Stimulated activated CD8-positive, alpha-beta memory T cell treated with anti-CD3 and anti-CD28 coated beads, Interleukin-15, amount 100 ng/mL, for 48 hours (primary cell): ENCODE measurements at places on chromosomes 7 and 10.

GRCh38 chr10:10462151-10462941, 555.3 kb upstream of the CELF2 start:
- no peak for DNase-seq

GRCh38 chr10:12061124-12061523, 7.6 kb upstream of the DHTKD1 start:
- no peak for DNase-seq

GRCh38 chr10:21972584-21972983, 30.9 kb downstream of the DNAJC1 start:
- no peak for DNase-seq

DNA sequence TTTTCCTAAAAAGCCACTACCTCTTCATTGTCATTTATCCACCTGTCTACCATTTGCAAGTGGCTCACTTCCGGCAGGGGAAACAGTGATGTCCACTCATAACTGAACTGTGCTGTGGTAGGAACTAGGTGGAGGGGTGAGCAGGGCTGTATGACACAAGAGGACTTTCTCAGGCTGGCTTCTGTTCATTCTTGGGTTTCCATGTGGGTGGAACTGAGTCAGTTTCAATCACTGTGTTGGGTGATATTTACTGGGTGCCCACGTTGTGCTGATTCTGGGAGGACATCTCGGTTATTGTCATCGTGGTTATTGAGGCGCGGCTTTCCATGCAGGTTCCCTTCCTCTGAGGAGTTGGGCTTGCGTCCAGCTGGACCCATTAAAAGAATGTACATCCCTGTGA, 38.8 kb downstream of the RAMP3 start:
- peak; percentile 67 for DNase-seq
